Purkinje cell (primary cell): ENCODE measurements at places on chromosomes 6 and 20. TPM values are rescaled to one million over a fixed set of nuclear protein-coding genes. Genes with fewer than 3 reads are reported as not detected.

The ADGRG6 gene
- polyA plus RNA-seq: 0.09 TPM in 1 of 2 replicates, not detected in the other

The BPIFB4 gene
- not detected in 2 replicates for polyA plus RNA-seq

The SPDEF gene
- polyA plus RNA-seq: not detected in 2 replicates

The MBOAT1 gene
- 1.4 TPM in 1 of 2 replicates, not detected in the other for polyA plus RNA-seq

The PLAGL2 gene
- polyA plus RNA-seq: 0.24 and 0.28 TPM in 2 replicates

The ERVFRD-1 gene
- 0.39 TPM in 1 of 2 replicates, not detected in the other for polyA plus RNA-seq

The ZC2HC1B gene
- polyA plus RNA-seq: not detected in 2 replicates

The SIRPD gene
- 2.2 TPM in 1 of 2 replicates, not detected in the other for polyA plus RNA-seq

The DCDC2 gene
- polyA plus RNA-seq: 0.40 and 0.43 TPM in 2 replicates

The NPEPL1 gene
- polyA plus RNA-seq: 0.15 and 0.60 TPM in 2 replicates

The GFOD1 gene
- 39.3 and 49.1 TPM in 2 replicates for polyA plus RNA-seq

The TRIM15 gene
- polyA plus RNA-seq: not detected in 2 replicates

The STK38 gene
- 0.67 and 1.6 TPM in 2 replicates for polyA plus RNA-seq

The FAM8A1 gene
- polyA plus RNA-seq: 46.1 and 52.7 TPM in 2 replicates

The SLC13A3 gene
- polyA plus RNA-seq: 0.78 and 2.6 TPM in 2 replicates

The SYNGAP1 gene
- polyA plus RNA-seq: 0.24 and 1.9 TPM in 2 replicates

The C20orf202 gene
- polyA plus RNA-seq: 0.70 and 3.3 TPM in 2 replicates

The MMS22L gene
- 1.6 and 6.1 TPM in 2 replicates for polyA plus RNA-seq

The RAMACL gene
- polyA plus RNA-seq: 27.2 and 29.6 TPM in 2 replicates

The GRM4 gene
- polyA plus RNA-seq: 2.1 and 5.2 TPM in 2 replicates

The ARMC12 gene
- not detected in 2 replicates for polyA plus RNA-seq

The NOTCH4 gene
- 1.3 and 2.2 TPM in 2 replicates for polyA plus RNA-seq

The FAXC gene
- 33.6 and 36.1 TPM in 2 replicates for polyA plus RNA-seq

The RRAGD gene
- polyA plus RNA-seq: 22.1 and 25.5 TPM in 2 replicates

The GPR6 gene
- not detected in 2 replicates for polyA plus RNA-seq

The LY6G6F gene
- not detected in 2 replicates for polyA plus RNA-seq

The SYCP2L gene
- polyA plus RNA-seq: 0.15 and 4.0 TPM in 2 replicates

The LRFN2 gene
- 0.50 TPM in 1 of 2 replicates, not detected in the other for polyA plus RNA-seq

The GSTA2 gene
- not detected in 2 replicates for polyA plus RNA-seq

The GOPC gene
- polyA plus RNA-seq: 20.0 and 24.5 TPM in 2 replicates

The FAM209B gene
- 0.89 and 0.99 TPM in 2 replicates for polyA plus RNA-seq

The JAG1 gene
- polyA plus RNA-seq: 1.1 and 2.2 TPM in 2 replicates
